Hindlimb muscle (tissue), 1 donor: ENCODE measurements at places on chromosomes 5 and 9. TPM values are rescaled to one million over a fixed set of nuclear protein-coding genes. Genes with fewer than 3 reads are reported as not detected.

DNA sequence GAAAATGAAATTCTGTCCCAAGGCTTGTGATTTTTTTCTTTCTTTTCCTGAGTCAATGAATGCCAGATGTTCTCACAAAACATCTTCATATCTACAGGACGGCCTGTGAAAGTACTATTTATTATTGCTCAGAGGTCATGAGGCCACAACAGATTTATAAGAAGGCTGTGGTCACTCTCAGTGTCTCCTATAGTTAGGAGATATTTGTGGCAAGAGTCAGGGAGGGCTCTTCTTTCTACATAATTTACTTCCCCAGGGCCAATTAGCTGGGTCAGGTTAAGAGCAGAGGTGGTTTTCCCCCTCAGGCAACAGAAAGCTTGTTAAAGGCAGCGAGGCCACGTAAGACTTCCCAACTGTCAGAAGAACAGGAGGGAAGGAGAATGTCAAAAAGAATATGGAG lies 248.7 kb downstream of the SLIT3 start:
- DNase-seq, result no peak

- peak; percentile 87 for DNase-seq
These were observed 92.4 kb downstream of the ARL15 start for GRCh38 chr5:54217826-54218503.

LCN2 gene
- polyA plus RNA-seq, result 1.1 TPM

- no peak for DNase-seq
These were observed 4.0 kb downstream of the CAMSAP1 start for GRCh38 chr9:135903358-135903656.

DNA sequence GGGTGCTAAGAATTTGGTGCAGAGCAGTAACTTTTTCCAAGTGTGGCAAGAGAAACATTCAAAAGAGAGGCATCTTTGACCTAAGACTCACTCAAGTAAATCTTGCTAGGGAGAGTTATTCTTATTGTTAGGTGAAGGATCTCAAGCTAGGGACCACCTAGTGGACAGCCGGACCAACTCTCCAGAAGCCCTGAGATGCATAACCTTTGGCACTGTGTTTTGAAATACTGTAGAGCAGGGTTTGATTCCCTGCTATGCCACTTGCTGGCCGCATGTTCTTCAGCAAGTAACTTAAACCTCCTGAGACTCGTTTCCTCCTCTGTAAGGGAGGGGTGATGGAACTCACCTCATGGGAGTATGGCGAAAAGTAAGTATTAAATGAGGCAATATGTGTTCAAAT lies 336.1 kb upstream of the ADAMTSL1 start:
- no peak for DNase-seq

GRCh38 chr5:115588640-115589039 lies 13.6 kb downstream of the TICAM2 start:
- no peak for DNase-seq

DNA sequence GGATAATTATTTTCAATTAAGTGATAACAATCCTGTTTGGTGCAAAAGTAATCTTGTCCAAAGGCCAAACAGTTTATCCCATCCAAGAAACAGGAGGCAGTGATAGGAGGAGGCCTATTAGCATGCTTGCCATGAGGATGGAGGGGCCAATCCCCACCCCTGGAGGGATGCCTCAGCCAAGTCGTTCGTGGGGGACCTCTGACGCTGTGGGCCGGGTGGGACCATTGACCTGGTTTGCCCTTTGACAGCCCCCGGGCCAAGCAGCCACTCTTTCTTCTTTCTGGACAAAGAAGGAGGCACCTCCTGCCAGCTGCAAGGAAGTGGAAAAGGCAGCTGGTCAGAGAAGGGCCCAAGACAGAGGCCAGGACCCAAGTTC lies 39.5 kb upstream of the GRHPR start:
- DNase-seq, result no peak

- DNase-seq, result peak; percentile 26
These were observed 37.7 kb downstream of the NR4A3 start for GRCh38 chr9:99859243-99859980.

DNA sequence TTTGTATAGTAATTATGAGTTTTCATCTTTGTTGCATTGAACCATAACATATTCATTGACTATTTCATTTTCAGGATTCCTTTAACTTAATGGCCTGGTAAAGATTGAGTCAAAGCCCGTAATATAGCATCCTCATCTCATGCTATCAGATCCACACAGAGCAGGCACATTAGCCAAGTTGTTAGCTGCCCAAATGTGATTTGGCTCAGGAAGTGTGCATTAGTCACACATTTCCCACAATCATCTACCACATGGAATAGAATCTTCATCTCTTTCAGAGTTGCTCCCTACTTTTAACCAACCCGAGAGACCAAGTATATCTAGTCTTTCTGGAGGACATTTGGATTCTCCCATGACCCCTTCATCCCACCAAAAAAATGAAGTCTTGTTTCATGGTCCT lies 481.0 kb upstream of the PTGER4 start:
- no peak for DNase-seq

DNA sequence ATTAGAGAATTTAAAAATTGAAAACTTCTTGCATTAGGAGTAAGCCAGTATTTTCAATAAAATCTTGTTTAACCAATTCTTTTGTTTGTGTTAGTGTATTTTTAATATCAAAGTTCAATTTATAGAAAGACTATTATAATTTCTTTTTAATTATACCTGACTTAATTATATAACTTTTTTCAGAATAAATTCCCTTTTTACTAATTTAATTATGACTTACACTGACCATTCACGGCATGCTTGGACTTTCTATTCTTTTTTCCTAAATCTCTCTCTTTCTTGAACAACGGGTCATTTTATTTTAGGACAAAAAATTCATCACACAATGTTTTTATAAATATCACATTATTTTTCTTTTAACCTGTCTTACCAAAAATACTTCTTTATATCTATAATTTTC lies 555.3 kb upstream of the PTGER4 start:
- no peak for DNase-seq

- DNase-seq, result no peak
These were observed 42.7 kb downstream of the ZNF618 start for GRCh38 chr9:113918697-113919350.
